ENCODE measurements at places on chromosomes 6 and 20. TPM values are rescaled to one million over a fixed set of nuclear protein-coding genes. Genes with fewer than 3 reads are reported as not detected.

DNA sequence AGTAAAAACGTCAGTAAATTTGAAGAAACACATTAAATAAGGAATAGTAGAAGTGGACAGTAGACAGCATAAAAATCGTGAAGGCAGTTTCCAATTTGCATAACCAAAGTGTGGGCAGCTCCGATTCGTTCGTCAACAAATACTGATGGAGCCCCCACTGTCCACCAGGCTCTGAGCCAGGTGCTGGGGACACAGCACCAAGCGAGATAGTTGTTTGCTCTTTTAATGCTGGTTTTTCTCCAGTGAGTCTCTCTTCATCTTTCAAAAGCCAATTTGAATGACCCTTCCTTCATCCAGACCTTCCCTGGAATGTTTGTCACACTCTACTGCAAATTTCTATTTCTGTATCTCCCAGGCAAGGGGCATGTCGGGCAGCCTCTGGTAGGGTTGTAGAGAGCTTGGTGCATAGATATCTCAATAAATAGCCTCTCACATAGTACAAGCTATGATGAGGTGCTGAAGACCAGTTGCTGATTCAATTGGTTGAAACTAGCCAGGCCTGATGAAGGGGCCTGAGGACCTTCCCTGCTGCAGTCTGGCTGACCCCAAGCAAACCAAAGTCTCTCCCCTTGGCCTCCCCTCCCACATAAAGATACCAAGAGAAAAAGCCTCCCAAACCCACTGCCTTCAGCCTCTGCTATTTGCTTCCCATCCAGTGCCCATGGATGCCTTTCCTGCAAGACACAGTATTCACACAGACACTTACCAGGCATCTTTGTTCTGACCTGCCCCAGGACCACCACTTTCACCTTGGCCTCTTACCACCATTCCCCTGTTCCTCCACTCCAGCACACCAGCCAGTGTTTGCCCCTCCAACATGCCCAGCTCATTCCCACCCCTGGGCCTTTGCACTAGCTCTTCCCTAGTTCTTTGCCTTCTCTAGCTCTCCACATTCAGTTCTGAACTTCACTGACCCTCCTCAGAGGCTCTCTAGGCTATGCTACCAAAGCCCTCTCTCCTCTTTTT is 125.2 kb downstream of the CEBPB start:
- DNase-seq = no peak

- DNase-seq = no peak
Observed at GRCh38 chr6:208938-209337, 83.3 kb upstream of the DUSP22 start.

DNA sequence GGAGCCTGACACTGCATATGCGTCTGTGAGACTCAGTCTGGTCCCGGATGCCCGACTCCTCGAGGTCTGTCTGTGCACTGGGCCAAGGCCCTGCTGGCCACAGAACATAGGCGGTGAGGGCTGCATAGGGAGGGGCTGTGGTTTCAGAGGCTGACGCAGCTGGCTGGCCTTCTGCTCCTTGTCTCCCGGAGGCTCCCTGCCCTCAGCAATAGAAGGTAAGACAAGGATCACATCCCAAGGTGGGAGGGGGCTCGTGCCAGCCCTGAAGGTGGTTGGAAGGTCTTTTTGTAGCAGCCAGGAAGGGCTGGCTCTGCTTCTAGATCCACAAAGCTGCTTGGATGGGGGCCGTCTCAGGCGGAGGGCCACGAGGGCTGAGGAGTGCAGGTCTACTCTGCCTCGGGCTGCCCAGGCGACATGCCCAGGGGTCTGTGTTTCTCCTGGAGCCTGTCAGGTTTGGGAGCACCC is 239.8 kb upstream of the SULF2 start:
- peak; percentile 7 for DNase-seq

The ROS1 gene
- total RNA-seq = not detected

The UBE2C gene
- total RNA-seq = 51.4 TPM

DNA sequence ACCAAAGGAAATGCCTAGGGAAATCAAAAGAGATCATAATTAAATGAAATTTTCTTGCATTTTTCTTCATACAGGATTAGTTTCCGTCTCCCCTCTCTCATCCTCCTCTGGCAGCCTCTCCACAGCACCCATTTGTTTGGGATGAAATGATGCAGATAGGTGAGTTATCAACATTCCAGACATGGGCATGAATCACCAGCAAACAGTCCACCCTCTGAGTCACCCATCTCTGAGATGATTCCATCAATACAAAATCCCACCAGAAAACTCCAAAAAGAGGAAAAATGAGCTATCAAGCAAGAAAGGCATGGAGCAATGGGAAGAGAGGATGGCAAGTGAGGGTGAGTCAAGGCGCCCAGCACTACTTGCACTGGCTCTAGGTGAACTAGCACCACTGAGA is 11.4 kb downstream of the MC3R start:
- DNase-seq = no peak

The KIF6 gene
- not detected for total RNA-seq

- DNase-seq = no peak
Observed at GRCh38 chr6:141467881-141468280, 664.8 kb upstream of the GJE1 start.

DNA sequence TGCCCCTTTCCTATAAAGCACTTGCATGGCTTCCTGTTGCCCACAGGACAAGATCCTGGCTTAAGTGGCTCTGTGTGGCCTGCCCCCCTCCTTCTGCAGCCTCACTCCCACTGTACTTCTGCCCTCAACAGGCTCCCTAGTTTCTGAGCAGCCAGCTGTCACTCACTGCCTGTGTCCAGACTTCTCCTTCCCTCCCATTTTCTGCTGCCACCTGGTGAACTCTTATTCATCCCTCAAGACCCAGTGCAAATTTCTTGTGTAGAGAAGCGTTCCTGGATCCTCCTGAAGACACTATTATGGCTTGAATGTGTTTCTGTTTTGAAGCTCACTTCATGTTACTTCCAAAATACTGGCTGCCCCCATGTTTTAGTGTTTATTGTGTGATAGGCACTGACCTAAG is 26.5 kb downstream of the SNPH start:
- no peak for DNase-seq

- no peak for DNase-seq
Observed at GRCh38 chr20:2751878-2752566, 48.4 kb downstream of the CPXM1 start.

DNA sequence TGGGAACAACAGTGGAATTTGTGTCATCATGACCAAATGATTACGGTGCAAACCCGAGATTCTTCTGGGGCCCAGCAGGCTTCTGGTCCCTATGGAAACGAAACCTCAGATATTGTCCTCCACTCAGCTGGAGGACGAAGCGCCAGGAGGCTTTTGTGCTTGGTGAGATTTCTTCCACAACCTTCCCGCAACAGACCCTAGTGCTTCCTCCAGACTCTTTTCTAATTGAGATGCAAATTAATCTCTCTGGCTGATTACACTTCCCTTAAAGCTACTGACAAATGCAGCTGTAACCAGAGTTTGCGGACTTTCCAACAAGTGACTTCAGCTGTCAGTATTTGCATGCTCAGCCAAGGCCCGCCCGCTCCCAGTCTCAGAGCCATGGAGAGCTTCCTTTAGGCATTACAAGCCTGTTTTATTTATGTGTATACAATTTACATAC is 96.0 kb downstream of the INSM1 start:
- DNase-seq = no peak

DNA sequence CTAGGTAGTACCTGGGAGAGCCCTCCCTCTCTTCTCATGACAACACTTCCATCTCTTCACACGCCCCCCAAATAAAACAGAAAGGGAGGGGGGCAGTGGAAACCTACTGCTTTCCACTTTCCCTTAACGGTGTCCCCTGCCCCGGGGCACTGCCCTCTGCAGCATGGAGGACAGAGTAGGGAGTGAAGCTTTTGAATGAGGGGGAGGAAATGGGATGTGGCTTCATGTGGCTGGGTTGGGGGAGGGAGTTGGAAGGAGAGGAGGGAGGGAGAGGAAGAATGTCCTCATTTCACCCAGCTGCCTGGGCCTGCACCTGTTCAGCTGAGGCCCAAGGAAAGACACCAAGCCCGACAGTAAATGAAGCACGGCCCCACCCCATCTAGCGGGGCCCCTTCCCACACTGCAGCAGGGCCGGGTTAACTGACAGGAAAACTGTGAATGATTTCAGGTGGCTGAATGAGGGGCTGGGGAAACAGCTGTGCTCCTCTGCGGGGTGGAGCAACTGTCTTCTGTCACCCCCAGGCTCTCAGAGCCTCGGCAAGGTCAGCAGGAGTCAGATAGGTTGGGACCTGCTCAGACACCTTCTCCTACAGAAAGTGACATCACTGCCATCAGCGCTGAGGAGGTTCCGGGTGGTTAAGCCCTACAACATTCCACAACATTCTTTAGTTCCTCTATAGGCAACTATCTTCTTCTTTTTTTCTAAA is 40.0 kb upstream of the TAF8 start:
- no peak for DNase-seq

- no peak for DNase-seq
Observed at GRCh38 chr20:51800872-51801121, 1.5 kb downstream of the SALL4 start.

The SERINC1 gene
- 143 TPM for total RNA-seq

DNA sequence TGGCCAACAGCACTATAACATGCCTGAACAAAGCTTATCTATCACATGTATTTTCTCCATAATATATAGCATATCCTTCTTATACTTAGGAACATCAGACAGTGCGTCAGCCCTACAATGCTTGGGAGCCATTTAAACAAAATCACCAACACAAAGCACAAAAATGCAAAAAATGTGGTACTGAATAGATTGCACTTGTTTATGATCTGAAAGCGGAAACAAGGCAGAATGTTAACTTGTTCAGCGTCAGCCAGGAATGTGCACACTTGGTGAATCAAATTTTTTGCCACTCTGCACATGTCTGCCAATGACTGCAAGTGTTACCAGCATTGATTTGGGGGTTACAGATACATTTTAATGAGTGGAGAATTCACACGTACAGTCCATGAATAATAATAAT is 14.8 kb downstream of the SLC35A1 start:
- DNase-seq = peak; percentile 47

The OR2H1 gene
- total RNA-seq = not detected

DNA sequence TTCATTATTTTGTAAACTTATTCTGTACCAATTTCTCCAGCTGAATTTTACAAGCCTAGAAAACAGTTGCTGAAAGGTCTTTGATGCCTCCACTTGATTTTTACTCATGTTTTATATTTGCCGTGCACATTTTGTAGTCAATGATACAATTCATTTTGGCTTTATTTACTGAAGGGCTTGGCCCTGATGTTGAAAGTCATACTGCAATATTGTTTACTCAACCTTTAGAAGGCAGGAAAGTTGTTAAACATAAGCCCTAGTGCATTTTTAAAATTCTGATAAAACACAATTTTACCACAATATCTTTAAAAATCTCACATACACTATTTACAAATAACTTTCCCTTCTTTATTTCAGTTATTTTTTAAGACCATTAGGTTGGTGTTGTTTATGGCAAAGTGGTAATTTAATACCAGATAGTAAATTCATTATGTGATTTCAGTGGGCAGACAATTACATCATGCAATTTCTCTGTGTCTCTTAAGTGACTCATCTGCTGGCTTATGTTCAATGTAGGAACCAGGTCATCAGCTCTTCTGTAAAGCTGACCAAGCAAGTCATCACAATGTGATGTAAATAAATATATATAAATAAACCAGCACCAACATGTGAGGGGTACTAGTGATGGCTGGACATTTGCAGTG is 121.1 kb upstream of the SLC35B3 start:
- no peak for DNase-seq

The ACOT13 gene
- 6.7 TPM for total RNA-seq

- DNase-seq = no peak
Observed at GRCh38 chr6:40417031-40417430, 170.1 kb downstream of the LRFN2 start.

DNA sequence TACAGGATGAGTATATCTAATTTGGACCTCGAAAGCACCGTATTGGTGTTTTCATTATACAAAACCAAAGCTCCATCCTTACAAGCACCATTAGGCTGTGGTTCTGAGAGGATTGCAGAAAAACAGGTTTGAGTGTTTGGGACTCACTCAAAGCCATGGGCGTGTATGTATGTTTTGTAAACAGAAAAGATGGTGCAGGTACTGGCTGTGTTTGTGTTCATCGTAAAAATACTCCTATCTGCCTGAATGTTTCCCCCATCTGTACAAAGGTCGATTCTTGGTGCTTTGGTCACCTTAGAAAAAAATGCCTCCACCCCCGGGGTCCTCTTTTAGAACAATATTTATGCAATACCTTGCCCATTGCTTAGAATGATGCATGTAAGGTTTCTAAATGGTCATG is 286.6 kb downstream of the TSHZ2 start:
- no peak for DNase-seq

The SLC24A3 gene
- not detected for total RNA-seq

- DNase-seq = no peak
Observed at GRCh38 chr20:7850775-7851490, 89.3 kb downstream of the HAO1 start.

DNA sequence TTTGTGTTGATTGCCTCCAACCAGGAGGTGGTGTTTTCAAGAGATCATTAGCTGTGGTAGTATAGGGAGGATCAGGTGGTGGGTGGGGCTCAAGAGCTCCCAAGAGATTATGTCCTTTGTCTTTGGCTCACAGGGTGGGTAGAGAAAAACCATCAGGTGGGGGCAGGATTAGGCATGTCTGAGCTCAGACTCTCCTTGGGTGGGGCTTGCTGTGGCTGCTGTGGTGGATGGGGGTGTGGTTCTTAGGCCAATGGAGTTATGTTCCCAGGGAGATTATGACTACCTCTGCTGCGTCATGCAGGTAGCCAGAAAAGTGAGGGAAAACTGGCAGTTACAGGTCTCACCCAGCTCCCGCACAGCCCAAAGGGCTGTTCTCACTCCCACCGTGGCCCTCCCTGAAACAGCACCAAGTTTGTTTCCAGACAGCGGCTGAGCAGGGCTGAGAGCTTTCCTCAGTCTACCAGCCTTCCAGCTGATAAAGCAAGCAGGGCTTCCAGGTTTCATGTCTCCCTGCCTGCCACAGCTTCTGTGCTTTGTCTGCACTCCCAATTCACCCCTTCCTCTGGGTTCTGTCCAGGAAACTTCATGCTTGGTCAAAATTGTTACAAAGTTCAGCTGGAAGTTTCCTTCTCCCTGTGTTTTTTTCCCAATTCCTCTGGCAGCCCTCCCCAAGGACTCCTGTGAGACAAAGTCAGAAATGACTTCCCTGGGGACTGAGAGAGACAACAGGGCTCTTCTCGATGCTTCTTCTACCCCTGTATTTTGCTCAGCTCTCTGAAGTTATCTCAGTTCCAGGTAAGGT is 481.1 kb upstream of the MAN1A1 start:
- DNase-seq = no peak

GRCh38 chr6:152380351-152380767 is 256.8 kb downstream of the SYNE1 start:
- DNase-seq = peak; percentile 50

DNA sequence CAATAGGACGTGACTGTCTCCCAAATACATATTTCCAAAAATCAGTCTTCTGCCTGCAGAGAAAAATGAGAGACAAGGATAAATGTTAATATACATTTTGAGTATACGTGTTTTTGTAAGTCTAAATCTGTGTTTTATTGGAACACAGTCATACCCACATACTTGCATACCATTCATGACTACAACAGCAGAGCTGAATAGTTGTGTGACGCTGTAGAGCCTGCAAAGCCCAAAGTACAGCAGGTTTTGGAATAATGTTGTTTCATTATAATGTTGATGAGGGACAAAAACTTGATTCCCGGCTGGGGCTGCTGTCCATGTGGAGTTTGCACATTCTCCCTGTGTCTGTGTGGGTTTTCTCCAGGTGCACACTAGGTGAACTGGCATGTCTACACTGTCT is 23.8 kb upstream of the FBXO9 start:
- DNase-seq = no peak

Data from pulmonary artery endothelial cell (primary cell).